Left lobe of liver (tissue), 2 donors: ENCODE measurements at places on chromosomes 1 and 21. TPM values are rescaled to one million over a fixed set of nuclear protein-coding genes. Genes with fewer than 3 reads are reported as not detected.

The OLIG2 gene
- total RNA-seq = not detected

The FCN3 gene
- 101 TPM for total RNA-seq

The NID1 gene
- 49.7 TPM for total RNA-seq

The ETNK2 gene
- total RNA-seq = 213 TPM

The RCSD1 gene
- total RNA-seq = 3.7 TPM

The S100A7 gene
- total RNA-seq = not detected

The HSPB7 gene
- total RNA-seq = 1.2 TPM

The BLACAT1 gene
- 0.08 TPM for total RNA-seq

The CD52 gene
- total RNA-seq = 3.0 TPM

The GOLT1A gene
- 63.9 TPM for total RNA-seq

The PGBD2 gene
- 3.4 TPM for total RNA-seq

The OR14A16 gene
- total RNA-seq = not detected

The FAM163A gene
- 0.05 TPM for total RNA-seq

The AQP10 gene
- total RNA-seq = not detected

The RSPH1 gene
- total RNA-seq = 0.33 TPM

The ZNF496 gene
- total RNA-seq = 4.4 TPM

The OR2AK2 gene
- total RNA-seq = not detected

The MPZ gene
- 2.4 TPM for total RNA-seq

The LAMB3 gene
- 7.8 TPM for total RNA-seq

The TNNI3K gene
- total RNA-seq = not detected
